CD14-positive monocyte (primary cell): ENCODE measurements at places on chromosomes 4 and X.

DNA sequence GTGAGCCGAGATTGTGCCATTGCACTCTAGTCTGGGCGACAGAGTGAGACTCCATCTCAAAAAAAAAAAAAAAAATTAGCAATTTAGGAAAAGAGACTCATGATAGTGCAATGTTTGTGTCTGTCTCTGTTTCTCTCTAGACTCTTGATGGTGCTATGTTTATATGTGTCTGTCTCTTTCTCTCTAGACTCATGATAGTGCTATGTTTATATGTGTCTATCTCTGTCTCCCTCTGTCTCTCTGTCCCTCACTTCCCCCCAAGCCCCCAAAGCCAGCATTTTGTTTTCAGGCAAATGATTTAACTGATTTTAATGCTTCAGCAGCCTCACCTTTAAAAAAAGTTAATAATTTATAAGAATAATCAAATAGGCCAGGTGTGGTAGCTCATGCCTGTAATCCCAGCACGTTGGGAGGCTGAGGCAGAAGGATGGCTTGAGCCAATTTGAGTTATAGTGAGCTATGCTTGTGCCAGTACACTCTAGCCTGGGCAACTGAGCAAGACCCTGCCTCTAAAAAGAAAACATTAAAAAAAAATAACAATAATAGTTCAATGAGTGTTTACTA, 6.9 kb downstream of the MOB1B start:
- no peak for DNase-seq

DNA sequence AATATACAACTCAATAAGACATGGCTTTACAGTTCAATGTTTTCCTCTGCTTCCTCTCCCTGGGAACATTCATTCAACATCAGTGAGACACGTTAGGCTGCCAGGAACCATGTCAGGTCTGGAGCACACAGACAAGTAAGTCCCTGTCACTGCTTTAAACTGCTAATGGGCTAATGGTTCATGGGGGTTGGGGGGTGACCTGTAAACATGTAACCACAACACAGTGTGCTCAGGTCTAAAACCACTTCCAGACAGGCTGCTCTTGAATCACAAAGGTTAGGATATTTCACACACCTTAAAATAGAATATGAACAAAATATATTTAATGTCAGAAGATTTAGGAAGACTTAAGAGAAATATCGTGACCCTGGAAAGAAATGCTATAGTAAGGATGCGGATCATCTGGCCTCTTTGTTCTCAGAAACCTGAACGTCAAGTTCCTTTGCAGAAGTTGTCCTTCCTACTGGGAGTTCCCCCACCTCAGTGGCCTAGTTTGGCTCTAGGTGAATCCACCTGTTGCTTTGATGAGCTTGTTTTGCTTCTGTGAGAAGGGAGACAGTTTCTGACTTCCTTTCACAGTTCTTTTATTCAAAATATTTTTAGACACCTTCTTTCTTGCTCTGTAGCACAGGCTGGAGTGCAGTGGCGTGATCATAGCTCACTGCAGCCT, 359.9 kb downstream of the UNC5C start:
- no peak for DNase-seq

DNA sequence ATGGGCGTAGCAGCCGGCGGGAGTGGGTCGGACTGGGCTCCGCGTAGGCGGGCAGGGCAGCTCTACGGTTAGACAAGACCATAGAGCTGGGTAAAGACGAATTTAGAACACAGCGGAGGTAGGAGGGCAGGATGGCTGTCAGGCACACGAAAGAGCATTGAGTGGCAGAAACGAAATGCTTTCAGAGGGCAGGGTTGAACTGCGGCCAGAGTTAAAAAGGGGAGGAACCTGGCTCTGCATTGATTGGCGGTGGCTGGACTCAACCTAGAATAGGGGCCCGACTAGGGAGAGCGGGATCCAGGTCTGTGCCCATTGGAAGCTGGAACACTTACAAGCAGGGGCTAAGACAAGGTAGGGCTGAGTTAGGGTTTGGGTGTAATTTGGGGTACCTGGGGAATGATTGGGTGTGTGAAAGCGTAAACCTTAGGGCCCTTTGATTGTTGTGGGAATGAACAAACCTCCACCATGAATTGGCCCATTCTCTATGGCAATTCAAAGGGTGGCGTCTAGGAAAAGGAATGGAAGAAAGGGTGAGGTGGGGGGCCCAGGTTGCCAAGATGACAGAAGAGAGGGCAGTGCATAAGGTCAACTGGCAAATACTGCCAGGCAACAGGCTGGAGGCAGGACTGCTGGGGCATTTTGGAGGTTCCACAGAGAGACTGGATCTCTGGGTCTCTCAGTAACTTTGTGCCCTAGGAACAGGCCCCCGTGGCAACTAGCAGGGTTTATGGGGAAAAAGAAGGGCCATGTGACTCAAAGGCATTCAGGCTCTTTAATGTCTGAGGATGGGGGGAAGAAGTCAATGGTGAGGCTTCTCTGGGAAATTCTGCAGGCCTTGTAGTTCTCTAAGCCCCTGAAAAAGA, 911 bp upstream of the ELK1 start:
- DNase-seq, result no peak

DNA sequence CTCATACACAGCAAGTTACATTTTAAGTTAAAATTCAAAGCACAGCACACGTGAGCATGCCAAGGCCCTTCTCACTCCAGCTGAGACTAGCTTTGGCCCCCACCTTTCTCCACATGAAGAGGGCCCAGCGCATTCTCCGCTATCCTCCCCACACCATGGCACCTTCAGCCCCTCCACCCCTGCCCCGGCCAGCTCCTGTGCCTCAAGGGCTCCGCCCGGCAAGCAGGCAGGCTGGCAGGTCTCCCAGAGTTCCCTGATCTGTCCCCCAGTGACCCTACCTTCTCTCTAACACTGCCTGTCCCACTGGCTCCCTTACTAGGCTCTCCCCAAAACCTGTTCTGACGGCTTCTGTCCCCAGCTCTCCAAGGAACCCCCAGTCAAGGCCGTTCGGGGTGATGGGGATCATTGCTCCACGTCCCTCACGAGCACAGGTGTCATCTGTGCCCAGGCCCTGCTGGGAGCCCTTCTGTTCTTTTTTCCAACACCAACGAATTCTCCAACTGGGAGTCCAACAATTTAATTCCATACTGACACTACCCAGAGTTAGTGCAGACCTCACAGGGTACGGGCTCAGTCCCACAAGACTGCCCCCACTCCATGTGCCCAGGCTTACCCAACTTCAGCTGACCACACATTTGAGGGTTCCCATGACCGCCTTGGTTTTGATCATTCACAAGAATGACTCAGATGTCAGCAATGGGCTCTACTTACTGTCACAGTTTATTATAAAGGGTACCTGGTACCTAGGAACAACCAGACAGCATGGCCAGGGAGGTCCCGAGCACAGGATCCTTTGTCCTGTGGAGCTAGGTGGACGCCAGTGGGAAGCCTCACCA, 4.2 kb downstream of the LETM1 start:
- DNase-seq, result no peak

- no peak for DNase-seq
Measured at GRCh38 chr4:168846414-168846813, 163.6 kb downstream of the CBR4 start.

DNA sequence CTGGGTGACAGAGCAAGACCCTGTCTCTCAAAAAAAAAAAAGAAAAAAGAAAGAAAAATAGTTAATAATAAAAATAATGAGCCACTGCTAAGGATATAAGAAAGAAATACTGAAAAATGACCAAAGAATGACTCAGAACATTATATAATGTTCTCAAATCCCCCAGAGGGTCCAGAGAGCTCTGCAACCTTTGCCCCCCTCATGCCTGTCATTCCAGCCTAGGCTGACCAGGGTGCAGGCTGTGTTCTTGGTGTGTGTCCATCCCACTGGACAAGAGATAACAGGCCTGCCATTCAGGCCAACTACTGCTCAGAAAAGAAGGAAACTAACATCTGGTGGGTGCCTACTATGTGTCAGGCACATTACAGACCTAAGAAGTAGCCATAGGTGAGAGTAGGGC, 72.7 kb upstream of the EDNRA start:
- DNase-seq, result no peak

DNA sequence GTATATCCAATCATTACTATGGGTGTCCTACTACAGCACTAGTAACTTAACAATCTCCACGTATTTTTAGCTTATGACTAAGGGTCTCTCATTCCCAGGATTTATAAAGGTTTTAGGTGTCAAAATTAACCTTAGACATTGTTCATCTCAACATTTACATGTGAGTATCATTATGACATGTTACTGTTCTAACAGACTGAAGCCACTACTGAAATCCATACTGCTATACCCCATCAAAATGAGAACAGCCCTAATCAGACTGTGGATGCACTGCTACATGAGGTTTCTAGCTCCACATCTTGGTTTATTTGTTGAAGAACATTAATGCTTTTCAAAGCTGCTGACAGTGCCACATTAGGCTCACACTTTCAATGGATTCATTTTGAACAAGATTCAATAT, 35.6 kb upstream of the TXK start:
- DNase-seq, result no peak

DNA sequence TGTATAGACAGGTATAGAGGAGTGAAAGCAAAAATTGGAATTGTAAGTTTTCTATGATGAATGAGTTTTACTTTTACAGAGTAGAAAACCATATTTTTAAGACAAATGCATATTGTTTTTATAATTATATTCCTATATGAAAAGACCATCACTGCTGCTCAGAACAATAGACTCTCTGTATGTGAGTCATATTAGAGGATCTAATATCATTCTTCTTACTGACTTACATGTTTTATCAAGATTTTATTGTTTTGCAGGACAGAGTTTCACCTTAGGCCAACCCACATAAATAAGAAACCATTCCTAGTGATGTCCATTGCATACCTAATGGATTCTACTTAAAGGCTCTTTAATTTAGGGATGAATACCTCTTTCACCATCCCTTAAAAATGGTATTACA, 88.6 kb downstream of the NR3C2 start:
- DNase-seq, result no peak

GRCh38 chr4:12703036-12703435, 781.1 kb downstream of the RAB28 start:
- no peak for DNase-seq

- no peak for DNase-seq
Measured at GRCh38 chrX:40366661-40367060, 214.1 kb upstream of the ATP6AP2 start.

GRCh38 chrX:115583496-115584004, 22.6 kb downstream of the PLS3 start:
- no peak for DNase-seq

- DNase-seq, result no peak
Measured at GRCh38 chr4:110619463-110620247, 3.2 kb downstream of the PITX2 start.

DNA sequence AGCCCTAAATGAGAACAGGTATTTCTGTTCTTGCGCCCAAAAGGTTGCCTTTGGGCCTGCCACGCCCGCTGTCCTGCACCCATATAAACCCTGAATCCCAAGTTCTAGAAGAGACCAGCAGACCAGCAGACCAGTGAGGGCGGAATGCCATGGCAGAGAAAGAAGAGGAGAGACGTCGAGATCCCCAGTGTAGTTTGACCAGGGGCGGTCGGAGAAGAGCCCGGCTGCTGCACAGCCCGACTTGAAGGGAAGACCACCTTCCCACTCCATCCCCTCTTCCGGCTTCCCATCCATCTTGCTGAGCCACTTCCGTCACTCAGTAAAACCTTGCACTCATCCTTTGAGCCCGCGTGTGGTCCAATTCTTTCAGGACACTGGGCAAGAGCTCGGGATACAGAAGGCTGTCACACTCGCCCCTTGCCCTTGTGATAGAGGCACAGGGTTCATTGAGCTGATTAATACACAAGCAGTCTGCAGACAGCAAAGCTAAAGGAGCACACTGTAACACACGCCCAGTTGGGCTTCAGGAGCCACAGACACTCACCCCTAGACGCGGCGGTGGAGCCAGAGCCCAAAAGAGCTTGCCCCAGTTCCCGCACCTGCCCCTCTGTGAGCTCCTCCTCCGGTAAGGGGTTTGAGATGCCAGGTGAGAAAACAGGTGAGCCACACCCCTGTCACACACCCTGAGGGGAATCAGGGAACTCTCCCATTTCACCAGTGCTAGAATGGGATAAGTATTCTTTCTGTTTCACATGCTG, 230.8 kb downstream of the PCDH10 start:
- no peak for DNase-seq

DNA sequence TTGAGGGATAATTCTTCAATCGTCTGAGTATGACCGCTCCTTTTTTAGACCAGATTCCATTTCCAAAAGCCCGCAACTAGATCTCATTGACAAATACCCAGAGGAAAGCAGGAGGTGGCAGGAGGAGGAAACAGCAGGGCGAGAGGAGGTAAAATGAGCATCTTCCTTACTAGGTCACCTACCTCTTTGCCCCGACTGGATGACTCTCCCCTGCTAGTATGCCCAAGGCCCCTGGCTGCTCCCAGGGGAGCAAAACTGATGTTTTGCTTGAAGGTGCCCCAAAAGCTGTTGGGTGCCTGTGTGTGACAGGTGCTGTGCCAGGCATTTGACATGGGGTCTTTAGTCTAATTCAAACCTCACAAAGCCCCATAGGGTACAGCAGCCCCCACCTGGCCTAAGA, 48.9 kb downstream of the C4orf50 start:
- DNase-seq, result no peak

GRCh38 chr4:175651756-175652310, 160.2 kb downstream of the GPM6A start:
- DNase-seq, result no peak

GRCh38 chr4:141706445-141706844, 70.1 kb downstream of the IL15 start:
- no peak for DNase-seq

- DNase-seq, result no peak
Measured at GRCh38 chr4:147820975-147821374, 89.1 kb downstream of the ARHGAP10 start.

DNA sequence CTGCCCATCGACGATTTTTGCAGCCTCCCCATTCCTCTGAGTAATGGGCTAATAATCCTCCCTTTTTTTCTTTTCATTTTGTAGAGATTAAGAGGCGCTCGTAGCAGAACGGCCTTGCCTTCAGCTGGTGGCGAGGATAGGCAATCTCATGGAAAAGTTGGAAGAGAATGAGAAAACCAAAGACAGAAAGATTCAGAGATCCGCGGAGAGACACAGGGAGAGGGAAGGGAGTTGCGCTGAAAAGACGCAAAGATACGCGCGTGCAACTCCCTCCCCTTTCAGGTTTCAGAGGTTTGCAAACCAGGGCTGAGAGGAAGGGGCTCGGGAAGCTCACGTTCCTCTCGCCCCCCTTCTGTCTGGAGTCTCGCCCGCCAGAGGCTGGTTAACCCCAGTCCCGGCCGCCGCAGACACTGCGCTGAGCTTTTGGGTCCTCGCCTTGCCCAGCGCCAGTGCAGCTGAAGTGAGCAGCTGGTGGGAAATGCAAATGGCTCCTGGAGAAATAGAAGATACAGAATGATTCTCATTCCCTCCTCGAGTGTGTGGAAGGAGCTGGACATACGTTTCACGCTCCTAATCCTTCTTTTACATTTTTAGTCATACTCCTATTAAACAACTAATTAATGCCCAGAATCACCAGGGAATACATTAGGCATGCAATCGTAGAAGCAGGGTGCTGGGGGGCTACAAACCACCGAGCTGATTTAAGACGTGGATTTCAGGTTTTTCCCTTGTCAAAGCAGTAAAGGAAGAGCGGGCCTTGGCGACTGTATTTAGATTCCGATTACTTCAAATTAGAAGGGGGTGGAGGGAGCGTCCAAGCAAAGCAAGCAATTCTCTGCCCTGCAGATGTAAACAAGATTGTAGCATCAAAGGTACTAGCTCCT, 16.6 kb upstream of the PITX2 start:
- DNase-seq, result no peak
